ENCODE measurements at places on chromosomes 4 and X.

- DNase-seq: no peak
Measured at GRCh38 chr4:141595531-141595930, 40.9 kb upstream of the IL15 start.

GRCh38 chr4:159764343-159764952 is 661.6 kb downstream of the RAPGEF2 start:
- DNase-seq: peak; percentile 50

DNA sequence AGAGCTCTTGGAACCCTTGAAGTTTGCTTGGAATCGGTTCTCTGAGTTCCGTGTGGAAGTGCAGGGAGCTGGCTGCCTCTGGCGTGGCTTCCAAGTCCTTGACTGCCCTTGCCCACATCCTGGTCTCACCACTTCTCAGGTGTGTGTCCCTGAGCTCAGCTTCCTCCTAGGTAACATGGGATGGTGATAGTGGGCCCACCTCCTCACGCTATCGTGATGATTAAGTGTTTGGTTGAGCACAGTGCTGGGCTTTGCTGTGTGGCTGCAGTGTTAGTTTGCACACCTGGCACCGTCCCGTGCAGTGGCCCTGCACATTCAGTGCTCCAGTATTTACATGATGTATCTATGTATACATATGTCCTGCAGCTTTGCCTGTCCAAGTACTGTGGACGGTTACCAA is 81.5 kb downstream of the CLDN34 start:
- no peak for DNase-seq

- no peak for DNase-seq
Measured at GRCh38 chrX:134460862-134461220, 876 bp downstream of the HPRT1 start.

GRCh38 chrX:48891402-48892288 is 5.9 kb downstream of the TIMM17B start:
- no peak for DNase-seq

DNA sequence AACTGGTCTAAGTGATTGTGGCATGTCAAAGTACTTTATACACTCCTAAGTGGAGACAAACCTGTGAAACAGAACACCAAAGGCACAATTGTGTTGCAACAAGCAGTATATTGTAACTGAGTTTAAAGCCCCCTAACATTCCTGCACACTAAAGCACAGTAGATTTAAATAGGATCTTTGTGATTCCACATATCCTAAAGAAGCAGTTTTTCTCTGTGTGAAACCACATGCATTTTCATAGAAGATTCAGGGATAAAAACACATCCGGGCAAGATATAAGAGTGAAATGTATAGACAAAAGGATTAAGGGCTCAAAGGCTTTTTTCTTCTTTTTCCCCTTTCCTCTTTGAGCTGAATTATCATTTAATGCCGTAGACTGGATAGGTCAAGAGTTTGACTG is 82.2 kb downstream of the ANK2 start:
- DNase-seq: no peak

DNA sequence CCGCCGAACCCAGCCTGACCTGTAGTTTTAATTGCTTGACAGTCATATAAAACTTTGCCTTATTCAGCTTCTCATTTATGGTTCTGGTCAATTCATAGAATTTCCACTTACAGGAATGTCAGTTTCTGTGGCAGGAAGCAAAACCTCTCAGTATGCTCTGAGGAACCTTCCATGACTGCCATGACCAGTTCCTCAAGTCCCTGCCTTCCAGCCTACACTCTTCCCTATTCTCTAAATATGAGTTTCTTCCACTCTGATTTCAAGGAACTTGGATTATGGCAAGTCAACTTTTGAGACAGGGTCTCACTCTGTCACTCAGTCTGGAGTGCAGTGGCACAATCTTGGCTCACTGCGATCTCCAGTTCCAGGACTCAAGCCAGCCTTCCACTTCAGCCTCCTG is 26.0 kb upstream of the NSUN7 start:
- DNase-seq: no peak

- DNase-seq: no peak
Measured at GRCh38 chr4:100113096-100113495, 77.2 kb downstream of the DDIT4L start.

DNA sequence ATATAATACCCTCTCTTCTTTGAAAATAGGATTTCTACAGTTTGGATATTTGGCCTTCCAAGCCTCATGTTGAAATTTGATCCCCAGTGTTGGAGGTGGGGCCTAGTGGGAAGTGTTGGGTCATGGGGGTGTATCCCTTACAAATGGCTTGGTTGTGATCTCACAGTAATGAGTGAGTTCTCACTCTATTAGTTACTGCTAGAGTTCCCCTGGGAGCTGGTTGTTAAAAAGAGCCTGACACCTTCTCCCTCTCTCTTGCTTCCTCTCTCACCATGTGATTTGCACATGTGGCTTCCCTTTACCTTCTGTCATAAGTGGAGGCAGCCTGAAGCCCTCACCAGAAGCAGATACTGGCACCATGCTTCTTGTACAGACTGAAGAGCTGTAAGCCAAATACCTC is 73.9 kb downstream of the HDAC8 start:
- no peak for DNase-seq

DNA sequence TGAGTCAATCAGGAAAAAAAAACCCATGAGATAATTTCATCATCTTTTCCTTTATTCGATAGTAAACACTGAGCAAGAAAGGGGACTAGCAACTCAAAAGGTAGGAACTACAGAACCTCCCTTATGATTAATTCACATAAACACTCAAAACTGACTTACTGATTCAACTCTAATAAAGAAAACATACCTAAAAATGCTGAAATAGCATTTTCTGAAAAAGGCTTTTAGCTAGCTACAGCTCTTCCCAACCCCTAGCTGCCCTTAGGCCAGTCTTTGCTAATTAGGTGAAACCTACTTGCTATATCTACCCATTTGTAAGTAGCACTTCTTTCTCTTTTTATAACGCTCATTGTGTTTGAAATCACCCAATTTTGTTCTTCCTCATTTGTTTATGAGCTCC is 150.6 kb downstream of the ATRX start:
- no peak for DNase-seq

GRCh38 chrX:39459952-39460351 is 637.8 kb downstream of the BCOR start:
- DNase-seq: no peak

DNA sequence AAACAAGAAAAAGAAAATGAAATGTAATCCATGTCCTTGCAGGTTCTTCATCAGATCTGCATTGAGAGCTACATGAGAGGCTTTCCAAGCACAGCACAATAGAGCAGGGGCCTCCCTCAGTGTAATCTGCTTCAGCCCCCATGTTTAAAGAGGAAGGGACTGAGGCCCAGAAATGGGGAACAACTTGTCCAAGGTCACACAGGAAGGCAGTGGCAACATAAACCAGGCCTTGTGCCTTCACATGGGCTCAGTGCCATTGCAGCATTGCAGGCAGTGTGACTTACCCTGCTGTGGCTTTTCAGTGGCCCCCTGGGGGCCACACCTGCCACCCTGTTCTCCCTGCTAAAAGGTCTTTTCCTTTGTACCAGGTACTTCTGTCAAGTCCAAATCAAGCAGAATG is 20.9 kb upstream of the CD99L2 start:
- no peak for DNase-seq

- peak; percentile 24 for DNase-seq
Measured at GRCh38 chr4:138090150-138090917, 151.8 kb downstream of the SLC7A11 start.

- DNase-seq: no peak
Measured at GRCh38 chrX:119871245-119871598, 311 bp downstream of the RNF113A start.

DNA sequence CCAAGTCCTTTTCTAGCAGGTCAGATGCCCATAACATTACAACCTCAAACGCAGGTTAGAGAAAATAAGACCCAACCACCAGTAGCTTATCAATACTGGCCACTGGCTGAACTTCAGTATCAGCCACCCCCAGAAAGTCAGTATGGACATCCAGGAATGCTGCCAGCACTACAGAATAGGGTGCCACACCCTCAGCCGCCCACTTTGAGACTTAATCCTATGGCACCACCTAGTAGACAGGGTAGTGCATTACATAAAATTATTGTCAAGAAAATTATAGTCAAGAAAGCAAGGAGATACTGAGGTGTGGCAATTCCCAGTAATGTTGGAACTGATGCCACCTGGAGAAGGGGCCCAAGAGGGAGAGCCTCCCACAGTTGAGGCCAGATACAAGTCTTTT is 19.9 kb upstream of the TRIM61 start:
- DNase-seq: no peak

- no peak for DNase-seq
Measured at GRCh38 chr4:149112109-149112508, 669.9 kb upstream of the NR3C2 start.

DNA sequence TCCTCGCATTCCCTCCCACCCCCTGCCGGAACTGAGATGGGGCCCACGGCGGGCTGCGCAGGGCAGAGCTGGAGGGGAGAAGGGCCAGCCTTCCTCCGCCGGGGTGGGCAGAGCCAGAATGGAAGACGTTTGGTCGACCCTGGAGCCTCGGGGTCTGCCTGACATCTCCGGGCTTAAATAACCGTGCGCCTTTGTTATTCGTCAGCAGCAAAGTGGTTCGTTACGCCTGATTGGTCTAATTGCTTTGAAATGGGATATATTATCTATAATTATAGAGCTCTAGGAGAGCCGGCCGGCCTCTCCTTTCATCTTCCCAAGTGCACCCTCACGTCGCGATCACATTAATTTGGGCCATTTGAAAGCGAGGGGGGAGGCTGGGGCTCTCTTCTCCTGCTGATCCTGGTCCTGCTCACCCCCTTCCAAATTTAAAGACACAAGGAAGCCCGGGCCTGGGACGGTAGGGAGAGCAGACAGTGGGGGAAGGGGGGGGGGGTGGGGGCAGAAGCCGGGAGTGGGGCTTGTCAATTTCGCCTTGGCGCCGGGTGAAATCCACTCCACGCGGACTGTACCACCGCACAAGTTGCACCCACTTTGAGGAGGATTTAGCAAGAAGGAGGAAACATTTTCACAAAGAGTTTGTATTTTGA is 4.7 kb upstream of the MSX1 start:
- DNase-seq: no peak

DNA sequence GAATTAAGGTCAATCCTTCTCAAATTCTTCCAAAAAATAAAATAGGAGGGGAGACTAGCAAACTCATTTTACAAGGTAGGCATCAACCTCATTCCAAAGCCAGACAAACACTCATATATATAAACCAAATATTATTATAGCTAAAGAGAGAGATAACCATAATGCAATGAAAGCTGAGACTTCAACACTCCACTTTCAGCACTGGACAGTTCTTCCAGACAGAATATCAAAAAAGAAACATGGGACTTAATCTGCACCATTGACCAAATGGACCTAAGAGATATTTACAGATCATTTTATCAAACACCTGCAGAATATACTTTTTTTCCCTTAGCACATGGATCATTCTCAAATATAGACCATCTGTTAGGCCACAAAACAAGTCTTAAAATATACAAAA is 15.5 kb upstream of the EDA2R start:
- DNase-seq: no peak

- peak; percentile 3 for DNase-seq
Measured at GRCh38 chrX:147476008-147476407, 435.7 kb upstream of the FMR1 start.

DNA sequence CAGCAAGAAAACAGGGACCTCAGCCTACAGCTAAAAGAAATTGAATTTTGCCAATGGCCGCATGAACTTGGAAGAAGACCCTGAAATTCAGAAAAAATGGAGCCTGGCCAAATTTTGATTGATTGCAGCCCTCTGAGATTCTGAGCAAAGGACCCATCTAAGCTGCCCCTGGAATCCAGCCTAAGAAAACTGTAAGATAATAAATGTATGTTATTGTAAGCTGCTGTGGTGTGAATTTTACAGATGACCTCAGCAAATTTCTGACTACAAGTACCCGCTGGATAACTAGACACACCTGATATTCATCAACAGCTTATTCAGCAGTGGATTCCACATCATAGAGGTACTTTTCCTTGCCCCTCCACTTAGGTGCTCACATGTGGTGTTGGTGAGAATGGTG is 119.5 kb upstream of the EPHA5 start:
- no peak for DNase-seq

- no peak for DNase-seq
Measured at GRCh38 chr4:152499344-152499743, 36.5 kb downstream of the FBXW7 start.

DNA sequence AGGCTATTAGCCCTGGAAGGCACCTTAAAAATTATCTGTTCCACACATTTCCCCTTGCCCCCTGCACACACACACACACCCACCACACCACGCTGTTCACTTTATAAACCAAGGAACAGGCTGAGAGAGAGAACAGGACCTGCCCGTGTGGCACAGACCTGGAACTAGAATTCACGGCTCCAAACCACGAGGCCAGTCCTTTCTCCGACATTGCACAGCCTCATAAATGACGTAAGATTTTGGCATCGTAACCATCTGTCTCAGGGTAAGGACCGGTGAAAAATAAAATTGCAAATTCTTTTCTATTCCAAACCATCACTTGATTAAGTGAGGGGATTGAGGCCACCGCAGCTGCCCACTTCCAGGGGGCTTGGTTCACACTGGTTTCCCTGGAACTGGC is 330.3 kb downstream of the BCOR start:
- DNase-seq: no peak

DNA sequence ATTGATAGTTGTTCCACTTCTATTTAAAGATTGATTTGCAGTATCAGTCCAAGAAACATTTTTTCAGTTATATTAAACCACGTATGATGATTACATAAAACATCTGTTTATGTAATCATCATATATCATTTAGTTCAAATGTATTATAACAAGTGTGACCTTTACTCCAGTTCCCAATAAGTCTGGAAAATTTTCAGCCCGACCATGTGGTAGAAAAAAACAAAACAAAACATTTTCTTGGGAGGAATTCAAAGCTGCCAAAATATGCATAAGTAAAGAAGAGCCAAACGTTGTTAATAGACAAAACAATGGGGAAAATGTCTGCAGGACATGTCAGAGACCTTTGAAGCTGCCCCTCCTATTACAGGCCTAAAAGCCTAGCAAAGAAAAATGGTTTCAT is 709.1 kb downstream of the FAT4 start:
- DNase-seq: no peak

- DNase-seq: no peak
Measured at GRCh38 chrX:132860200-132860599, 98.2 kb downstream of the HS6ST2 start.

DNA sequence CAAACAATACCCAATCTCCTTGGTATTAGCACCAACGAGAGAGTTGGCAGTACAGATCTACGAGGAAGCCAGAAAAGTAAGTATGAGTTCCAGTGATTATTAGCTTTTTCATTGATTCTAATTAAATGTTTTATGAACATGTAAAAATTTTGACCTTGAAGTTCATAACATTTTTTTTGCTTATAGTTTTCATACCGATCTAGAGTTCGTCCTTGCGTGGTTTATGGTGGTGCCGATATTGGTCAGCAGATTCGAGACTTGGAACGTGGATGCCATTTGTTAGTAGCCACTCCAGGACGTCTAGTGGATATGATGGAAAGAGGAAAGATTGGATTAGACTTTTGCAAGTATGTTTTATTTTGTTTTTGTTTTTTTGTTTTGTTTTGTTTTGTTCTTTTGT is 10.1 kb downstream of the DDX3X start:
- DNase-seq: no peak

DNA sequence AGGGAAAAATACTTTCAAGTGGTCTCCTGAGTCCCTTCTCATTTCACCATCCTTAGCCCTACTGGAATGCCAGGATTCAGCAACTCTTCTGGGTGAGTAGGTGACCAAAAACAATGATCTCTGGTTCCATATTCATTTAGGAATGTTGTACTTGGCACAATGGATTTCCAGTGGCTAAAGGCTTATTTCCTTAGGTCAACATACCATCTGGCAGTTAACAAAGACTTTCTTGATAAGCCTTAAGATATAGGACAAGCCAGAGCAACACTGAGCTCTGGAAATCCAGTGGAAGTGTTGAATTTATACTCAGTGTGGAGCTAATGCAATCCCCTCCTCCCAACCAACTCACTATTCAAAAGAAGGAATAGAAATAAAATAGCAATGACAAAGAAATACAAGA is 139.4 kb upstream of the EMCN start:
- no peak for DNase-seq
